ENCODE measurements at places on chromosomes 5 and 9.

DNA sequence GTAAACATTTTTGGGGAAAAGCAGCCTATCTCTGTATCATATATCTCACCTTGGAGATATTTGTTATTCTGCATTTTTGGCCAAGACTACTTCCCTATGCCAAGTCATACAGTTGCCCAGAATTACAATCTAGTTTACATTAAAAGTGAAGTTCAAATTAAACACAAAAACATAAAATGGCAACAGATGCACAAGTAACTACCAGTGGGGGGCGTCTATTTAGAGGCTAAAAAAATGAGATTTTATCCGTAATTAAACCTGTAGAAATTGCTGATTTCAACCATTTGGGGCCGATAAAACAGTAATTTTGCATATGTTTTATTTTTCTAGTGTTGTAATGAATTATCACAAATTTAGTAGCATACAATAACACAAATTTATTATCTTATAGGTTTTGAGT is 787.1 kb upstream of the CHD1 start:
- DNase-seq: no peak

- peak; percentile 22 for DNase-seq
These were observed 1111.1 kb downstream of the TAF11L14 start for GRCh38 chr5:18745042-18745987.

DNA sequence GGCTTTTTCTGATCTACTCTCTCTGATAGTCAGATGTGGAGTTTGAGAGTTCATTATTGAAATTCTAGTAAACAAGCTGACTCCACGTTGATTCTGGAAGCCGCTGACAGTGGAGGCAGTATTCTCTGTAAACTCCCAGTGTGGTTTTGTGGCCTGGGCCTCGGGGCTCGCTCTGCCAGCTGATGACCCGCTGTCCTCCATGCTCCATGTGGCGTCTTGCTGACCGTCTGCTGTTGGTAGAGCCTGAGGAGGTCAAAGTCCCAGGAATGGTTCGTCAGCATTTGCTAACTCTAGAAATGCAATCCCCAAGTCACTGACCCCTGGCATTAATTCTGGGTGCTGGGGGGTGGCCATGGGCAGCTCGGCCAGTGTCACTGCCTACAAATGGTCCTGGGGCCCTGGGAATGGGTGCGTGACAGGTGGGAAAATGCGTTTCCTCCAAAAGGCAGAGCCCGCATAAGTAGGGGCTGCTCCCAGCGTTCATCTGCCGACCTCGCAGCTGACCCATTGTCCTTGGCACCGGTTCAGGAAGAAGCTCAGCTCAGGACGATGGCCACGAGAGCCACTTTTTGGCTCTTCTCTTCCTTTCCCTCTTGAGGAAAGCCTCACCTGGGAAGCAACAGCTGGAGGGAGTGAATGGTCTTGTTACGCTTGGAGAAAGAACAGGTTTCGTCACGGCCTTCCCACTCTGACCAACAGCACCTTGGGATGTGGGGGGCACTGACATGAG is 55.1 kb downstream of the MRPL36 start:
- no peak for DNase-seq

DNA sequence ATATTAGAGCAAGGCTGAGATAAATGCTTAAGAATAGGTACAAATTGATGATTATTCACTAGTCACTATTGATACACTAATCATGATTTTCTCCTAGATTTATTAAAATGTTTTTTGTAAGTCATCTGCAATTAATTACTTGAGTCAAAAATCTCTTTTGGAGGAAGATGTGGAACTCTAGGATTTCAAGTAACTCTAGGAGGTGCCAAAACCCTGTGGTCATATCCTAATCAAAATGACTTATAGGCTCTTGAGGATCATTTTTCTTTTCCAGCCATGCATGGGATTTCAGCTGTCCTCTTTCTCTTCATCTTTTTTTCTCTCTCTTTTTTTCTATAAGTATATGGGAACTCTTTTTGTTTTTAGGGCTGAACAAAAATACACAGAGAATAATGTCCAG is 141.8 kb upstream of the CD180 start:
- DNase-seq: no peak

GRCh38 chr5:88875341-88876234 is 7.4 kb downstream of the MEF2C start:
- no peak for DNase-seq

DNA sequence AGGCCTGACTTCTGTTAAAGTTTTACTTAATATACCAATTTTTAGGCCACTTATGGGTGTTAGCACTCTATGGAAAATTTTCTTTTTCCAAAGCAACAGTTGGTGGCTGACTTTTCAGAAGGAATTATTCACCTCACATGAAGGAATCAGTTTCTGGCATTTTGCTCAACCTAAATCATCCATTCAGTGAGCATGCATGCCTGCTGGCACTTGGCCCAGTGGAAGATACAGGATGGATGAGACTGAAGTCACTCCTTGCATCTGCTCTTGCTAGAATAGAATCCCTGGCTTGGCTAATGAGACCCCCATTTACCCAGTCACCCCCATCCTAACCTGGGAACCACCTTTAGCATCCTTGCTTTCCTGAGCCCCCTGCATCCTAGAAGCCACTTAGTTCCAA is 131.7 kb downstream of the WDR41 start:
- DNase-seq: no peak

GRCh38 chr5:168939887-168940544 is 360.8 kb upstream of the PANK3 start:
- DNase-seq: no peak

- DNase-seq: no peak
These were observed 27.1 kb upstream of the SEMA4D start for GRCh38 chr9:89524963-89525362.

GRCh38 chr5:170791325-170791954 is 7.9 kb downstream of the GABRP start:
- peak; percentile 49 for DNase-seq

All from heart right ventricle (tissue), 16 donors.